ENCODE measurements at places on chromosomes 7 and 10. TPM values are rescaled to one million over a fixed set of nuclear protein-coding genes. Genes with fewer than 3 reads are reported as not detected.

Gene TMEM273
- 3.2 TPM for polyA plus RNA-seq

Gene GRM3
- not detected for polyA plus RNA-seq

Gene AIFM2
- 14.8 TPM for polyA plus RNA-seq

Gene AKR1D1
- not detected for polyA plus RNA-seq

Gene RAMP3
- polyA plus RNA-seq: 168 TPM

Gene GPR85
- 0.65 TPM for polyA plus RNA-seq

Gene ITGA8
- 10.8 TPM for polyA plus RNA-seq

Gene MKX
- not detected for polyA plus RNA-seq

Gene HECW1
- polyA plus RNA-seq: 7.5 TPM

Gene NUTM2E
- polyA plus RNA-seq: 0.22 TPM

Gene LLCFC1
- not detected for polyA plus RNA-seq

Gene SKAP2
- polyA plus RNA-seq: 20.0 TPM

Gene DOCK4
- polyA plus RNA-seq: 3.2 TPM

Gene TFEC
- 10.0 TPM for polyA plus RNA-seq

Gene HBP1
- 29.3 TPM for polyA plus RNA-seq

Gene RAB19
- 0.82 TPM for polyA plus RNA-seq

Gene MYH16
- polyA plus RNA-seq: not detected

Gene SLC35G1
- 2.6 TPM for polyA plus RNA-seq

Gene UBTD1
- polyA plus RNA-seq: 26.1 TPM
